ENCODE measurements at places on chromosomes 7 and 10. TPM values are rescaled to one million over a fixed set of nuclear protein-coding genes. Genes with fewer than 3 reads are reported as not detected.

- H3K27me3 ChIP-seq, result no peaks in the 10 kb centered on the region
- no peak overlapping the region for H3K27ac ChIP-seq
- DNase-seq, result no peak
- no peaks in the 10 kb centered on the region for H3K4me1 ChIP-seq
- H3K36me3 ChIP-seq, result peaks cover 10% of the 10 kb centered on the region
- no peak overlapping the region for H3K4me3 ChIP-seq
Measured at GRCh38 chr7:28802450-28802849, 155.7 kb downstream of the TRIL start.

Gene TRIL
- 9.5 TPM for total RNA-seq

Gene STEAP1B
- not detected for total RNA-seq

Gene MNX1
- total RNA-seq, result 3.7 TPM
